WTC11 (cell line): ENCODE measurements at places on chromosomes 11 and 22.

GRCh38 chr11:27717377-27717776, 17.1 kb upstream of the BDNF start:
- no peak for DNase-seq

DNA sequence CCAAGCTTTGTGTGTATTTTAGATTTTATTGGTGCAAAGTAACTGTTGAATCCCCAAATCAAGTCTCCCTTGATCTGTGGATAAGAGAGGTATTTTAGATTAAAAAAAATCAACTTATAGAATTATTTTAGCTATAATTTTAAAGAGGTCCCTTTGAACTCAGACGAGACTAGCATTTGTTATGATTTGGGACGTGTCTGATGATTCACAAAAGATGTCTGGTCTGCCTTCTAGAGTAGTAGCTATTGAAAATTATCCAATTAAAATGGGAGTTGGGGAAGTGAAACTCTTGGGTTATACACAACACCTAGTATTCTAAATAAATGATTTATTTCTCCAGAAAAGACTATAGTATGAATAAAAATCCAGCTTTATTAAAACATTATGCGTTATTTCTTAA, 227.9 kb upstream of the GRIA4 start:
- DNase-seq = no peak

DNA sequence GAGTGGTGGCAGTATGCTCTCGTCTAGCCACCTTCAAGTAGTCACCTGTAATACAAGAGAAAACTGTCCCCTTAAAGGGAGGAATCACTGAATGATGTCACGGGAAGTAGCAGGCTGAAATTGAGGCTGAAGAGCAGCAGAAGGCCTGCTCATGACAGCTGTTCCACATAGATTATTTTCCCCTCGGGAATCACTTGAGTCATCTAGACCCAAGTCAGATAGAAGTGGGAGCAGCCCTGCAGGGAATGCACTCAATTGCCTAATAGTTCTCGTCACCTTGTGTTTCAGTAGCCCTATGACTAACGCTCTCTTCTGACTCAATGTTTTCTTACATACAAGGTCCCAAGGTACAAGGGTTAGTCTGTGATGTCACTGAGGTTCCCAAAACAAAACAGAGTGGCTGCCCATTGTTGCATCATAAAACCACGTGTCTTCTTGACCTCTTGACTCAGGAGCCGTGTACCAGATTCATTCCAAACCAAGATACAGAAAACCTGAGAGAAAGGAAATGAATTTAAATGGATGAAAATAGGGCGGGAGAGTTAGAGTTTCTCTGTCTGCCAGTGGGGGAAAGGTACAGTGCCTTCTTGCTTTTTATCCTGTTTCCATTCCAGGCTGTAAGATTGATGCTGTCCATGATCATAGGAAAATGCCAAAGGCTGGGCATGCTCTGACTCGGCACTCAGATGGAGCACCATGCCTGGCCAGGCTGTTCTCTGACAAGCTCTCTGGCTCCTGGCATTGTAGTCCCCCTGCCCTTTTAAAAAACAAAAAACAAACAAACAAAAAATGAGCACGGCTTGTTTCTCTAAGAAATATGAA, 21.6 kb upstream of the C11orf96 start:
- no peak for DNase-seq

DNA sequence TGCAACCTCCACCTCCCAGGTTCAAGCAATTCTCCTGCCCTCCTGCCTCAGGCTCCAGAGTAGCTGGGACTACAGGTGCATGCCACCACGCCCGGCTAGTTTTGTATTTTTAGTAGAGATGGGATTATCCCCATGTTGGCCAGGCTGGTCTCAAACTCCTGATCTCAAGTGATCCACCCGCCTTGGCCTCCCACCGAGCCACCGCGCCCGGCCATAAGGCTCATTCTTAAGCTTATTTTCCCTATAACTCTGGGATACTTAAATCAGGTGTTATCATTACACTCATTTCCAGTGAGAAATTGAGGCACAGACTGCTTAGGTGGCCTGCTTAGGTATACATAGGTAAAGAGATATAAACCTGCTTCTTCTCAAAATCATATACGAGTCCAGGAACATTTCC, 188.3 kb upstream of the MTNR1B start:
- no peak for DNase-seq

DNA sequence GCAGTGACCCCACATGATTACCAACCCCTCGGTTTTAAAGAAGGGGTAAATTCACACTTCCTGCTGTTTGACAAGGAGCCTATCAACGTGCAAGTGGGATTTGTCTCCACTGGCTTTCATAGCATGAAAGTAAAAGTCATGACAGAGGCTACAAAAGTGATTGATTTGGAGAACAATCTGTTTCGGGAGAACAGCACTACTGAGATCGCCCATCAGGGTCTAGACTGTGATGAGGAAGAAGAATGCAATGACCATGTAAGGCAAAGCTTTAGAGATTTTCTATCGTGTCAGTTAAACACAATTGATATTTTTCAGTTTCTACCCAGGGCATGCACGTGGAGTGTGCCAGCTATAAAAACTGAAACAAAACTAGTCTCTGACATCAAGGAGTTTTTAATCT, 41.7 kb downstream of the HORMAD2 start:
- DNase-seq = no peak

DNA sequence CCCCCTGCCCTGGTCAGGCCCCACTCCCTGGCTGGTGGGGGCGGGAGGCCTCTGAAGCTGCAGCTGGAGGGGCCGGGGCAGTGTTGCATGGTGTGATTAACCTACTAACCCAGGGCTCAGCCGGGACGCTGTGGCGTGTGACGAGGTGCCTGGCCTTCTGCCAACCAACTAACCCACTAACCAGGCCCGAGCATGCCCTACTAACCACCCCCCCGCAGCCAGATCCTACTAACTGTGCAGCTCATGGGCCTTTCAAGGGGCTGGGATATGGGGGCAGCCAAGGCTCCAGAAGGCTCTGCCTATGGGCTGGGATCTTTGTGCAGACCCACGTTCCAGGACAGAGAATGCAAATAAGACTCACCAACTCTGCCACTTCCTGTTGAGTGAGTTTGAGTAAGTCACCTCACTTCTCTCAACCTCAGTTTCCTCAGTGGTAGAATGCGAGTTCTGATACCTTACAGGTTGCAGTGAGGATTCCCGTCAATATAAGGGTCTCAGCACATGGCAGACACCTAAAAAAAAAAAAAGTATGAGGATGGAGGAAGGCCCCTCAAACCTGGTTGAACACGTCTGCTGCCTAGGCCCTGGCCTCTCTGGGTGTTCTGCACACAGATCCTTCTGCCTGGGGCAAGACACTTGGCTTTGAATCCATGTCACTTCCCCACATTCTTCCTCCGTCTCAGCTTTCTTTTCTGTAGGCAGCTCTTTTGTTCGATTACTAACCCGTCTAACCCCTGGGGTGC, 14.1 kb downstream of the MIAT start:
- no peak for DNase-seq

GRCh38 chr11:77191823-77192495, 63.9 kb downstream of the MYO7A start:
- peak; percentile 94 for DNase-seq

GRCh38 chr11:18490736-18491485, 35.3 kb downstream of the LDHAL6A start:
- no peak for DNase-seq

DNA sequence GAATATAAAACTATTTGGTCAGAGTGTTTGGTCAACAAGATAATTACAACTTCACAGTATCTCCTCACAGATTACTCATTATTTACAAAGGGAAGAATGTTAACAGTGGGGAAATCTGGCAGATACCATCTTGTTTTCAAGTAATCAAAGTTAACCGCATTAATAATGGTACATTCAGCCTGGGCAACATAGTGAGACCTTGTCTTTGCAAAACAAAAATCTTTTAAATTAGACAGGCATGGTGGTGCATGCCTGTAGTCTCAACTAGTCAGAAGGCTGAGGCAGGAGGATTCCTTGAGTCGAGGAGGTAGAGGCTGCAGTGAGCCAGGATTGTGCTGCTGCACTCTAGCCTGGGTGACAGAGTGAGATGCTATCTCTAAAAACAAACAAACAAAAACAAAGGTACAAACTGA, 78.5 kb downstream of the ACER3 start:
- DNase-seq = no peak
